Left lung (tissue), 14 donors: ENCODE measurements at places on chromosomes 12 and 14. TPM values are rescaled to one million over a fixed set of nuclear protein-coding genes. Genes with fewer than 3 reads are reported as not detected.

DNA sequence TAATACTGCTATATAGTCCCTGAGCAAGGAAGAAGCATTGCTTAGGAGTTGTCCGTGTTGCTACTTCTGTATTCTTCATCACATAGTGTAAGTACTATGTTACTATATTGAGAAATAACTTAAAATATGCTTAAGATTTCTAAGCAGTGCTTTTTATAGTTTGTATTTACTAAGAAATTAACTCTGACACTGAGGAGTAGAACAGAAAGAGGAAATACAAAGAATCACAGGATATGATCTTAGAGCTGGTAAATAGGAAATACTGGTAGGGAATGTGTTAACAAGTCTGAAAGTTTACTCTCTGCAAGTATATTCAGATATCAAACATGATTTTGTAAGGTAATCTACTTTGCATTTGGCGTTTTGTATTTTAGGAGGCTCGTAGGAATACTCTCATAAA, 15.5 kb downstream of the XPOT start:
- no peak for DNase-seq

Gene C12orf50
- 0.53 TPM for polyA plus RNA-seq

Gene SLC6A12
- polyA plus RNA-seq, result 1.2 TPM

Gene WNT5B
- polyA plus RNA-seq, result 7.9 TPM

Gene REC8
- polyA plus RNA-seq, result 46.0 TPM

DNA sequence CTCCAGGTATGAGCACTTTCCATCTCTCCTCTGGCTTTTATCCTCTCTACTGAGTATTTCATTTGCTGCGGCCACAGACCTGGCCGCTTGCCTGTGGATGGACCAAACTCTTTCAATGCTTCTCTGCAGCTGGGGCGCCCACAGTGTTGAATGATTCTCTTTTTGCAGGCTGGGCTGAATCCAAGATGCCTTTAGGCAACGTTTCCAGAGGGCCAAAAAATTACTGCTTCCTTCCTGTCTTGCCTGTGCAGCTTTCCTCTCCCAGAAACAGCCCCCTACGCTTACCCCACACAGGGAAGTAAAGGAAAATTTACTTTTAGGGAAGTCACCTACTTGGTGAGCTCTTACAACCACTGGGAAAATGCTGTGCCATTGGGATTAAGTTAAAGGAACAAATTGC, 55.6 kb upstream of the JDP2 start:
- DNase-seq, result peak; percentile 13

- DNase-seq, result no peak
These were observed 23.2 kb upstream of the MTHFD1 start for GRCh38 chr14:64364907-64365306.

Gene LRP1
- 108 TPM for polyA plus RNA-seq

DNA sequence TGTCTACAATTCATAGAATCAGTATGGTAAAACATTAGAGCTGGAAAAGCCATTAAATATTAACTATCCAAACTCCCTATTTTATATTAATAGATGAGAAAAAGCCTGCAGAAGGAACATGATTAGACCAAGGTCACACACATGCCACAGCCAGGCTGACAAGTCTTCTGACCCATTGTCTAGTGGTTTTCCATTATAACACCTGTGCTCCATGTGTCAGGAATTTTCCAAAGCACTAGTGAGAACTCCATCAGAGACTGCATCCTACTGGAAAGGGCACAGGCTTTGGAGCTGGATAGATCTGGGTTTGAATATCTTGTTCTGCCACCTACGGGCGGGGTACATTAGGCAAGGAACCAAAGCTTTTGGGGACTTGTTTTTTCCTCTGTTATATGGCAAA, 325.5 kb downstream of the RAD51B start:
- DNase-seq, result no peak

GRCh38 chr12:85825746-85826145, 10.5 kb downstream of the RASSF9 start:
- DNase-seq, result no peak

- peak; percentile 8 for DNase-seq
These were observed 1.2 kb downstream of the NTN4 start for GRCh38 chr12:95789126-95790032.

Gene KRT83
- polyA plus RNA-seq, result not detected

DNA sequence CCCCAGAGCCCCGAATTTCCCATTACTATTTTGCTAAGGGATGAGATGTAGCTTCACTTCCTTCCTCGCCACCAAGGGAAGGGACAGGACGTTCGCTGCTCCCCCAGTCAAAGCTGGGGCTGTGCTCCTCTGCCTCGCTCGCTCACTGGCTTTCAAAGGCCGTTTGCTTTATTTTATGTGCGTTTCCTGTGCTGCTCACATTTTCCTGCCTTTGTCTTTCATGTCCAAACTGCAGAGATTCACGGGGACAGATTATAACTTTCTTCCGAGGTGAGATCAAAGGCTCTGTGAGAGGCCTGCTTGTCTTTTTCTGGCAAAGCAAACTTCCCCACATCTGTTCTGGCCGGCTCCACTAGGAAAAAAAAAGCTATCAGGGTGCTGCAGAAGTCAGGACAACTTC, 76.0 kb upstream of the FZD10 start:
- DNase-seq, result no peak

DNA sequence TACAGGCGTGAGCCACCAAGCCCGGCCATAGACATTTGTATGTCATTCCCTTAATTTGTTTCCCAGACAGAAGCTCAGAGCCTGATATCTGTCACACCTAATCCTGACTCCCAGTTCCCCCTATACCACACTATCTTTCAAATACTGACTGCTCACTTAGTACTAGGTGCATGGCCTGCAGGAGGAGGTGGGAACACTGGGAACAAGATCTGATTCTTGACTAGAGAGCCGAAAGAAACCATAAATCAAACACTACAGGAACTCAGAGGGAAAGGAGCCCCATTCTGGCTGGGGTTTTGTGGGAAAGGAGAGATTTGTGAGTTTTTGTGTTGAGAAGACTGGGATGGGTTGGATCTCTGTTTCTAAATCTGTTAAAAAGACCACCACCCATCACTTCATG, 4.9 kb downstream of the KHNYN start:
- no peak for DNase-seq

- no peak for DNase-seq
These were observed 51.4 kb downstream of the TMEM132C start for GRCh38 chr12:128318341-128318740.

DNA sequence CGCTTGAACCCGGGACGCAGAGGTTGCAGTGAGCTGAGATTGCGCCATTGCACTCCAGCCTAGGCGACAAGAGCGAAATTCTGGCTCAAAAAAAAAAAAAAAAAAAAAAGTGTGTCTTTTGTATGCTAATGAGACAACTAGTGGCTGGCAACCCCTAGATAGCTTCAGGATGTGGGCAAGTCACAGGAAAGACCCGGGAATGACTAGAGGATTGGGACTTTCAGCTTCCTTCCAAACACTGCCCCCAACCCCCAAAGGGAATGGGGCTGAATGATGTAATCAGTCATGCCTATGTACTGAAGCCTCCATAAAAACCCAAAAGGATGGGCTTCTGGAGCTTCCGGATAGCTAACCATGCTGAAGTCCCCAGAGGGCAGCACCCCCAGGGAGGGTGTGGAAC, 28.6 kb downstream of the USP44 start:
- DNase-seq, result no peak

GRCh38 chr14:102164241-102164641, 24.5 kb downstream of the WDR20 start:
- DNase-seq, result no peak

GRCh38 chr14:101132588-101132987, 229.1 kb upstream of the RTL1 start:
- no peak for DNase-seq

Gene CNOT2
- polyA plus RNA-seq, result 134 TPM

DNA sequence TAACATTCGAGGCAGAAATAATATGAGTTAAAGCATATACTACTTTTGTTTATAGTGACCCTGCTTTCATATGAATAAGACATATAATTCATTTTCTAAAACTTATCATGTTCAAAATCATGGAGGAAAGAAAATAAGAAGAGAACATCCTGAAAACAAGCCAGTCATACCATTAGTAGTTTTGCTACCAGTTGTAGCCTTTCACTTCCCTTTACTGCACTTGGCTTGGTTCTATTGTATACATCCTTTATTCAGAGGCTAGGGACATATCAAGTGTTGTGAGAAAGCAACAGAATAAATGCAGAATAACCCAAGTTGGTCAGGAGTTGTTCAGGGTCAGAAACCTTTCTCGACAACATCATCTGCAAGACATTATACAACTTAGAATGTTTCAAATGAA, 598.7 kb downstream of the SOX5 start:
- no peak for DNase-seq

- DNase-seq, result no peak
These were observed 152.8 kb upstream of the DHRS4 start for GRCh38 chr14:23800811-23801210.

DNA sequence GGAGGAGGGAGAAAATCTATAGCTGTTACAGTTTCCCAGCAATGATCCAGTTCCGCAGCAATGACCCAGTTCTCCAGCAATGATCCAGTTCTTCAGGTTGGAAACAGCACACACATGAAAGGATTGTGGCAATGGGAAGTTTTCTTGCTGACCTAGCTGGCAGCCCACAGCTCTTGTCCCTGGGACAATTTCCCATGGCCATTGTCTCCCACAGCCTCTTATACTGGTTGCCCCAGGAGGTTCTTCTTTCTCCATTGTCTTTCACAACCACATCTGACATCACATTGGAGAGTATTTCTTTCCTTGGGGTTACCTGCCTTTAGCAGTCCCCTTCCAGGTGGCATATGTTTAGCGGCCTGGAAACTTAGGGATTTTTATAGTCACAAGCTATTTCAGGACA, 209.8 kb upstream of the PLEKHG7 start:
- DNase-seq, result no peak

DNA sequence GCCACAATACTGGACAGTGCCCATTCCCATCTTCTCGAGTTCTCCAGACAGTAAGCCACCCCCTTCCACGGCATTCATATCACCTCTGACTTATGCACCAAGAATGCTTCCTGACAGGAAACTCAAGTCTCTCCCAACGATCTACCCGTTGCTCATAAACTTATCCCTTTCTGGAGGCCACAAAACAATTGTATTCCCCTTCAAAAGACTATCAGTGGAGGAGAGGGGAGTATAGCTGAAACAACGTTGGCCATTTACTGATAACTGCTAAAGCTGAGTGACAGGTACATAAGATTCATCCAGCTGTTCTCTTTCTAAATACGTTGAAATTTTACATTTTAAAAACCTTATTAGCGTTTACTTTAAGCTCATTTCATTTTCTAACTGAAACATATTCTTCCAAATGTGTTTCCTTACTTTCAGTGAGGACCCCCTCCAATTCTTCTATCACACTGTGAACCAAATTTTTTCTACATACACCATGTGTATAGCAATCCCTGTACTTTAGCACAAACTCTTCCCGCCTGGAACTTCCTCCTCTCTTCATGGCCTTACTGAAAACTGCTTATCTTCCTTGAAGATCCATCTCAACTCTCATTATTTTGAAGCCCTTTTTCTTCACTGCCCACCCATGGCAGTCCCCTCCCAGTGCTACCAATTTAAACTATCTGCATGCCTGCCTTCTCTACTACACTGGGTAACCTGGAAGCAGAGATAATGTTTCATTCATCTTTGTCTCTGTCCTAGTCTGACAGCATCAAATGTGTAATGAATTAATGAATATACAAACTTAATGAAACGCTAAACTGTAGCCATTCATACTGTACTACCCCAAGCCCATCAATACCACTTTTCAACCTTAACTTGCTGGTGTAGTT, 28.8 kb downstream of the ATXN2 start:
- DNase-seq, result no peak

Gene VWF
- 123 TPM for polyA plus RNA-seq

- no peak for DNase-seq
These were observed 1293.6 kb downstream of the AACS start for GRCh38 chr12:126358806-126359205.

Gene GLS2
- polyA plus RNA-seq, result 2.3 TPM

Gene ERO1A
- polyA plus RNA-seq, result 28.3 TPM

GRCh38 chr12:162467-163307, 51.3 kb downstream of the SLC6A12 start:
- no peak for DNase-seq

DNA sequence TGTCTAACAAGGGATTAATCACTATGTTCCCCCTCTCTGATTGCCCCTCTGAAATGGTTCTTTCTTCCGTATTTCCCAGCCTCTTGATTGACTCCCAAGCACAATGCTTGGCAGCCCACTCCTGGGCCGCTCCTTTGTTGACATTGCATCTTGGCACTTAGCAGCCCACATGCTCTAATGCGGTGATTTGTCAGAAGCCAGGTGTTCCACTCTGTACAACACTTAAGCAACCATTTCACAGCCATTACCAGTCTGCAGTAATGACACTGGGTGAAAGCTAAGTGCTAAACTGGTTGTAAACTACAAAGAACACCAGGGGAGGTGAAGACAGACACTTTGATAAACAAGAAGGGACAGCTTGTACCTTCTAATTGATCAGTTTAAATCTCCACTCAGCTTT, 353.5 kb downstream of the TMEM132D start:
- no peak for DNase-seq

GRCh38 chr14:25247609-25248008, 197.7 kb upstream of the STXBP6 start:
- no peak for DNase-seq

Gene COCH
- 1.4 TPM for polyA plus RNA-seq

DNA sequence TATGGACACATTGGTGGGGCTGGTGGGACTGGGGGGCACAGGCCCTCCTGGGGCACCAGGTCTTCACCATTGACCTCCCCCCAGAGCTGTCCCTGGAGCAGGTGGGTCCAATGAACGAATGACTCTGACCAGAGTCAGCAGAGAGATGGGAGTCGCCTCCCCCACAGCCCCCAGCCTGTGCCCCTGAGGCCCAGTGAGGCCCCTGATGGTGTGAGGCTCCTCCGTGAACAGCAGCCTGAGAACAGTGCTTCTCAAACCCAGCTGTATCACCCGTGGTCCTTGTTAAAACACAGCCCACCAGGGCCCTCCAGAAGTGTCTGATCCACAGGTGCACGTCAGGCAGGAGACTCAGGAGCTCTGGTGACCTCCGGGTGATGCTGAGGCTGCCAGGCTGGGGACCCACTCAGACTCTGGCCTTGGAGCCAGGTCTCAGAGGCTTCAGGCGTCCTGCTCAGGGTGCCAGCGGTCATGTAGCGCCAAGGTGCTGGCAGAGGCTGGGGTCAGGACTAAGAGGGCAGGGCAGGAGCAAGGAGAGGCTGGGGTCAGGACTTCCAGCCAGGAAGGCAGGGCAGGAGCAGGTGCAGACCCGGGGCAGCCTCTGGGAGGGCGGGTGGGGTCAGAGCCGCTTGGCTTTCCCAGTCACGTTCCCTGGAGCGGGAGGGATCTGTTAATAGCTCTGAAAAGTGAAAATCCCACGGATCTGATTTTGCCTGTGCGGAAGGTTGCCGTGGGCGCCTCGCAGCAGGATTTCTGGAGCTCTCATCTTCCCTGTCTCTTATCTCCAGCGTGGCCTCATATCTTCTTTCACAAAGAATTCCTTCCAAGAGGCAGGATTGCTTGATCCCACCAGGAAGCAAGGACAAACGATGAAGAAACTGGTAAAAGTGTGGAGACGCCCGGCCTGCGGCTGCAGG, 35.0 kb downstream of the GALNT9 start:
- peak; percentile 37 for DNase-seq

Gene AKAP5
- polyA plus RNA-seq, result 2.4 TPM

- no peak for DNase-seq
These were observed 163.7 kb upstream of the NOVA1 start for GRCh38 chr14:26761532-26761931.

Gene SLC41A2
- 4.2 TPM for polyA plus RNA-seq

GRCh38 chr14:36363704-36364103, 43.3 kb upstream of the MBIP start:
- no peak for DNase-seq

GRCh38 chr12:121797937-121798786, 4.7 kb upstream of the RHOF start:
- DNase-seq, result no peak
